Stimulated activated CD4-positive, alpha-beta T cell treated with anti-CD3 and anti-CD28 coated beads, TNF-alpha, amount 100 ng/mL, for 24 hours (primary cell): ENCODE measurements at places on chromosomes 4 and X.
A peak's percentile ranks its signal among the peaks of the same experiment; 100 is the strongest.

DNA sequence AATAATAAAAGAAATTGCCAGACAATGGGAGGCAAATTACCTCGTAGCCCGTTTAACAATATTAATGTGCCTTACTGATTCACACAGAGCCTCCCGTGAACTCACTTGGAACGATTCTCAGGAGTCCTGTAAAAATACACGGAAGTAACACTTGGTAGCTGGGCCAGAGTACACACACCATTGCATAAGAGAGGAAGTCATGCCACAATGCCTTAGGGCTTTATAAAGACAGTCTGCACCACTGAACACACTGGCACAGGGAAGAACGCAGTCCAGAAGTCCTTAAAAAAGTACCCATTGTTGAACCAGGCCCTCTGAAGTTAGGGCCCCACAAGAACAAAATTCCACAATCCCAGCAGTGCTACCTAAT is 15.1 kb downstream of the SLC2A9 start:
- no peak for DNase-seq

DNA sequence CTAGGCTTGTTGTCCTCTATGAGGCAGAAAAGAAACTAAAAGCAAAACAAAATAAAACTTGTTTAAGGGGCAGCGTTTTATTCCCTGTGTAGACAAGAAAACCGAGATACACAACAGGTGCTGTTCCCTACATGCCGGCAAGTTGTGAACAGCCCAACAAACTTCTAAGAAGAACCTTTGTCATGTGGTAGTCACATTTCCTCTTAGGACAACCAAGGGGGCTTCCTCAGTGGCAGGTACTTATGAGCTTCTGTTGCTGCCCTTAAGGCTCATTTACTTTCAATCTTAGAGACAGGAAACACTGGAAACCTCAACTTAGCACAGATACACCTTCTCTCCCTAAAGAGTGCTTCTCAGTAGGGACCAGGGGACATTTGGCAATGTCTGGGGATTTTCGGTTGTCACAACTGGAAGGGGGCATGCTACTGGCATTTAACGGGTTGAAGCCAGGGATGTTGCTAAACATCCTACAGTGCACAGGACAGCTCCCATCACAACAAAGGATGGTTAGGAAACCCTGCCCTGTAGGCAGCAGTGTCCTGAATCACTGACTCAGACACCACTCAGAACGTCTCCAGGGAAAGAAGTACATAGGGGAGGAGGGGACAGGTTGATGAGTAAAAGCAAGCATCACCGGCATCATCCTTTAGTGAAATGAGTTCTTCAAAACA is 111.0 kb downstream of the ASB9 start:
- DNase-seq = no peak

DNA sequence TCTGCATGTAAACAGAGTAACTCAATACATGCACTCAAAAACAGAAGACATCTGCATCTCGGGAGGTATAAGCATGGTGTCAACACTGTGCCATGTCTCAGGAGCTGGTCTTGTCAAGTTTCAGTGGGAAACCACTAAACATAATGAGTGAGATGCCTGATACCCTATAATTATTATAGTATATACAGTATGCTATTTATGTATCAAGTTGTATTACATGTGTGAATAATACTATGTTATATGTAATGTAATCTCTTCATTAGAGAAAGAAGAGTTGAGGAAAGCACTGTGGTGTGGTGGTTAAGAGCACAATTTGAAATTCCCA is 2.5 kb downstream of the PPBP start:
- no peak for DNase-seq

GRCh38 chr4:105092768-105093167 is 53.9 kb upstream of the TET2 start:
- DNase-seq = no peak

GRCh38 chrX:135213200-135213844 is 38.5 kb upstream of the ETDA start:
- peak; percentile 40 for DNase-seq

DNA sequence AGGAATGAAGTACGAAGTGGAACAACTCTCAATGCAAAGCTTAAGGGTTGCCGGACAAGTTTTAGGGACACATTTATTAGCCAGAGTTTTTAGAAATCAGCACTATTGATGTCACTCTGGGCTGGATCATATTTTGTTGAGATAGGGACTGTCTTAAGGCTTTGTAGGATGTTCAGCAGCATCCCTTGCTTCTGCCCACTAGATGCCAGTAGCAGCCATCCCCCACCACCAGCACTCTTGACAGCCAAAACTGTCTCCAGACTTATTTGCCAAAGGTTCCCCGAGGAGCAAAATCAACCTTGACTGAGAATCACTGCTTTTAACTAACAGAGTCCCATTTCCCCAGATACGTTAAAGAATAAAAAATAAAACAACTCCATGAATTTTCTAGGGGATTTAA is 1497.3 kb downstream of the STIM2 start:
- DNase-seq = no peak

DNA sequence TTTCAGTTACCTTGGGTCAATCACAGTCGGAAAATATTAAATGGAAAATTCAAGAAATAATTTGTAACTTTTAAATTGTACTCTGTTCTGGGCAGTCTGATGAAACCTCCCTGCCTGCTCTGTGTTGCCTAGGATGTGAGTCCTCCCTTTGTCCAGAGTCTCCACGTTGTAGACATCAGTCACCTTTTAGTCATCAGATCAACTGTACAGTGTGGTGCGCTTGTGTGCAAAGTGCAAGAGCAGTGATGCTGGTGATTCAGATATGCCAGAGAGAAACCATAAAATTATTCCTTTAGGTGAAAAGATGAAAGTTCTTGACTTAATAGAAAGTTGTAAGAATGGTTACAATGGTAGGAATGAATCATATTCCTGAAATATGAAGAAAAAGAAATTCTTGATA is 1.4 kb downstream of the SPATA4 start:
- peak; percentile 45 for DNase-seq

GRCh38 chr4:177292171-177292570 is 17.5 kb upstream of the NEIL3 start:
- DNase-seq = no peak

DNA sequence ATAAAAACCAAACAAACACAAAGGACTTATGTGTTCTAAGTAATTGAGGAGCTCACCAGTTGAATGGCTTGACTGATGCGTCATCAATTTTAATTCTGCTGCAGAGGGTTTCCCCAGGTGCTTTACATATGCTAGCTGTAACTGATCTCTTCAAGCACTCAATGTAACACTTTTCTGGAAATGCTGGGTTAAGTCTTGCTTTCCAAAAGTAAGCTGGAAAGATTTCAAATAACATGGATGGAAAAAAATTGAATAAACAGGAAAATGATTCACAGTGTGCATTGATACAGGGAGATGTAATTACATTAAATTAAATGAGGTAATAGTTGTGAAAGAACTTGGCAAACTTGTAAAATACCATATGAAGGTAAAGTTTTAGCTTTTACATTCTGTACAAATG is 186.7 kb upstream of the WDFY3 start:
- DNase-seq = no peak

DNA sequence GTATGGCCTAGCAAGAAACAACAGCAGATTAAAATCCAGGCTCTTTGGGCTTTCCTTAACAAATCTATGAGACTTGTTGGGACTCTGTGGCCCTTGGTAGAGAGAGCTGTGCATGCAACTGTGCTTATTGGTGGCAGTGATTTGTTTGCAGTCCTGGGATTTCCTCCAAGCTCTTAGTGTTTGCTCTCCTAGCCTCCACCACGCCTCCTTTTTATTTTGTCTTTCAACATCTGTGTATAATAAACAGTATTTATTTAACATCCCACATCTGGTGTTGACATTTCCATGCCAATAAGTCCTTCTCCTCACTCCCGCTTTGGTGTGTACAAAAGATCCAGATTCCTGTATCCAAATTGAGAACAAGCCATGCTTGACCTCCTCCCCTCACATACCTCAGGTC is 3.1 kb downstream of the TNMD start:
- no peak for DNase-seq
